GM04503 (cell line): ENCODE measurements at places on chromosomes 4 and X.

GRCh38 chrX:42803320-42803719, 25.4 kb upstream of the PPP1R2C start:
- peak; percentile 27 for DNase-seq

- DNase-seq = no peak
These were observed 19.7 kb downstream of the SPIN3 start for GRCh38 chrX:56975611-56976010.

- DNase-seq = no peak
These were observed 227.0 kb downstream of the DTHD1 start for GRCh38 chr4:36508394-36508793.

- DNase-seq = no peak
These were observed 15.0 kb upstream of the ARSF start for GRCh38 chrX:3026074-3026815.

DNA sequence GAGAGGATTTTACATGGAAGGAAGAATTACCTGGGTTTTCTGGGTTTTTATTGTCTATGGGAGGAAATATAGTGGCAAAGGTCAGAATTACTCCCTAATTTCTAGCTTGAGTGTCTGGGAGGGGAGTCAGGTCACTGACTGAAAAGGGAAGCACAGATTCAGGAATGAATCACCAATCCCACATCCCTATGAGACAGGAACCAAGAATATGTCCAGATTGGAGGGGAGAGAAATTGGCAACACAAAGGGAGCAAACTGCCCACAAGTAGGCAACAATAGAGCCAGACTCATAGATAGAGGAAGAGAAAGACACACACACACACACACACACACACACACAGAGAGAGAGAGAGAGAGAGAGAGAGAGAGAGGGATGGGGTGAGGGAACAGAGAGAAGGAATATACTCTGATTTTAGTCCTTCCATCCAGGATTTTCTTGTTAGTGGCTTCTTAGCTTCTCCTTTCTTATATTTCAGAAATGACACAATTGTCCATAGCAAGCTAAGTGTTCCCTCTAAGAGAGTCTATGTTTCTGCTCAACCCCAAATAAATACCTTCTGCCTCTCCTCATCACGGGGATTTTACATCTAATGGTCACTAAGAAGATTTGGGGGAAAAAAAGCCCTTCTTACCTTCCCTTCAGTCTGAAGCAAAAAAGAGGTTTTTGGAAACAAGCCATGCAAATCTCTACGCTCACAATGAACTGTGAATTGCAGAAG, 12.0 kb downstream of the P2RY10 start:
- DNase-seq = no peak
